Esophagus squamous epithelium (tissue), 5 donors: ENCODE measurements at places on chromosomes 12 and 14.

- no peaks in the 10 kb centered on the region for H3K27me3 ChIP-seq
- H3K4me3 ChIP-seq = no peak overlapping the region
- DNase-seq = no peak
- no peaks in the 10 kb centered on the region for H3K4me1 ChIP-seq
- no peaks in the 10 kb centered on the region for H3K36me3 ChIP-seq
- no peak overlapping the region for H3K27ac ChIP-seq
These were observed 2.0 kb downstream of the CCDC198 start for GRCh38 chr14:57491640-57492039.

DNA sequence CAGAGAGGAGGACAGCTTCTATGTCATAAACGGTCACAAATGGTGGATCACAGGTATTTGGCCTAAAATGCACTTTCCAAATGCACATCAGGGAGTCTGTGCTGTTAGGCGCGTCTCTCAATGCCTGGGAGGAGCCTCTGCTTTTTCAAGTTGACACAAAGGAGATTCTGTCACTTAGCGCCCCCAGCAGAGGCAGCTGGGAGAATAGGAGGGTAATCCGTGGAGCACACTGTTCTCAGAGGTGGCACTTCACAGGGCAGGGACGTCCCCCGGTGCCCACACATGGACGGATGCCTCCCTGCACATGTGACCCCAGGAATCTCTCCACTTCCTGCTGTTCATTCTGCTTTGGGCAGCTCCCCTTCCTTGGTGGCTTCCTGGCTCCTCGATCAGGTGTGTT is 19.4 kb upstream of the ALDH2 start:
- peaks cover 91% of the 10 kb centered on the region for H3K36me3 ChIP-seq
- H3K4me3 ChIP-seq = no peak overlapping the region
- DNase-seq = no peak

DNA sequence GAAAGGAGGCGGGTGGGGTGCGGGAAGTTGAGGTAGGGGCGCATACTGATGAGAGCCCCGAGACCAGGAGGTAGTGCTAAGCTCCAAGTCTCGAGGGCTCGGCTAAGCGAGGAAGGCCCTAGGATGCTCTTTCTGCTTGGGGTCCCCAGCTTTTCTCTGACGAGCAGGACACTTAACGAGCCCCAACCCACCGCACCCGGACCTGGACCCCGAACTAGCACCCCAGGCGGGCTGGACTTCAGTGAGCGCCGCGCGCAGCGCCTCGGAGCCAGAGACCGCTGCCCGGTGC is 4.7 kb upstream of the C1QL4 start:
- no peak for DNase-seq

- peaks cover 10% of the 10 kb centered on the region for H3K27me3 ChIP-seq
- H3K4me3 ChIP-seq = no peak overlapping the region
These were observed 4.0 kb upstream of the DIO3 start for GRCh38 chr14:101557321-101557695.

DNA sequence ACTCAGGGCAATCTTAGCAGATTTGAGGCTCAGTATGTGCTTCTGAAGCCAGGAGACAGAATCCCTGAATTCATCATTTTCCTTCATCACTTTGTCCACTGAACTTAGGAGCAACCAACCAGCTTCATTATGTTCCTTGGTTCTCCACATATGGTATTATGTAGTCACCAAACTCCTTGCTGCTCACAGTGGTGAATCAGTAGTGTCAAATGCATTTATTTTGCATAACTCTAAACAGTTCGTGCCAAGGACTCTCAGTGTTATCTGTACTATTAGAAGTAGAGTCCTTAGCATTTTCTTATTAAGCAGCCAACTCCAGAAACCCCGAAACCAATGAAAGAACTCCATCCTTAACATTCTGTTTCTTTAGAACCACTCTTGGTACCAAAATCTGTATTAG is 466.9 kb upstream of the RGS6 start:
- no peak overlapping the region for H3K4me3 ChIP-seq
- H3K27me3 ChIP-seq = no peaks in the 10 kb centered on the region
- H3K27ac ChIP-seq = no peak overlapping the region

DNA sequence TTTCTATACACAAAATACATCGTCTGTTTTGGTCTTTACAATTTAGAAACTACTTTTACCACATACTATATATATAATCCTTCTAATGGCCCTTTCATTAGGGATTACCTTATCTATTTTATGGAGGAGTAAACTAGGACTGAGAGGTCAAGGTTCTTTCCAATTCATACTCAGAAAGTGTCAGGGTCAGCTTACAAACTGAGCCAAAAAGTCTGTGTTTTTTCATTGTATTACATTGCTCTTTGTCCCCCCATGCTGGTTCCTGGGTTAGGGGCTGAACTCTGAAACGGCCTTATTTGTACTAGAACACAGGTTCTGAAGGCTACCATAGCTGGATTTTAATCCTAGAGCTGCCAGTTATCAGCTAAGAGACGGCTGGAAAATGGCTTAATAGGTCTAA is 368.1 kb downstream of the GRIN2B start:
- H3K27ac ChIP-seq = no peak overlapping the region
- H3K4me1 ChIP-seq = no peaks in the 10 kb centered on the region
- no peak overlapping the region for H3K4me3 ChIP-seq
- H3K36me3 ChIP-seq = no peaks in the 10 kb centered on the region
- no peaks in the 10 kb centered on the region for H3K27me3 ChIP-seq

DNA sequence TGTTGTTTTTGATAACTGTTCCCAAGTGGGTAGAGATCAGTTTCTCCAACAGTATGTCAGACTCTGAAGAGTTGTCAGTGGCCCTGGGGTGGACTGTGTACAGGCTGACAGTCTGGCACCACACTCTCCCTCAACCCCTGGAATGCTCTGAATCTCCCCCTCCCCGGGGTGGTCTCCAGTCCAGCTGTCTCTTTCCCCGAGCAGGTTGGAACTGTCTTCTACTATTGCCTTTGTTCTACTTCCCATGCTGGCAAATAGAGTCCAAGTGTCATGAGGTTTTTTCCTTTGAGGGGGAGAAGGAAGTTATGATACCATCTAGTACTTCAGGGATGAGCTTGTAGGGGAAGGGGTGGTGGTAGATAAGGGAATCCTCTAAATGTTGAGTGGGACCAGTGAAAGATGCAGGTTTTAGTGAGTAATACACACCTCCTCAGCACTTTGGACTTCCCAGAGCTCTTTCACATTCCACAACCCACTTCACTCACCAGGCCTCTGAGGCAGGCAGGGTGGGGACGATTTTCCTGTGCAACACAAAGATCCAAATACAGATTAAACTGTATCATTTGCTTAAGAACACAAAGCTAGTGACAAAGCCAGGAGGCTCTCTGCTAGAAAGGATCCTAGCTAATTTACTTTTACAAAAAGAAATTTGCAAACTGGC is 170.7 kb upstream of the GZMB start:
- no peaks in the 10 kb centered on the region for H3K4me1 ChIP-seq
- H3K36me3 ChIP-seq = no peaks in the 10 kb centered on the region
- no peak overlapping the region for H3K4me3 ChIP-seq
- no peak for DNase-seq
- H3K27ac ChIP-seq = no peak overlapping the region

DNA sequence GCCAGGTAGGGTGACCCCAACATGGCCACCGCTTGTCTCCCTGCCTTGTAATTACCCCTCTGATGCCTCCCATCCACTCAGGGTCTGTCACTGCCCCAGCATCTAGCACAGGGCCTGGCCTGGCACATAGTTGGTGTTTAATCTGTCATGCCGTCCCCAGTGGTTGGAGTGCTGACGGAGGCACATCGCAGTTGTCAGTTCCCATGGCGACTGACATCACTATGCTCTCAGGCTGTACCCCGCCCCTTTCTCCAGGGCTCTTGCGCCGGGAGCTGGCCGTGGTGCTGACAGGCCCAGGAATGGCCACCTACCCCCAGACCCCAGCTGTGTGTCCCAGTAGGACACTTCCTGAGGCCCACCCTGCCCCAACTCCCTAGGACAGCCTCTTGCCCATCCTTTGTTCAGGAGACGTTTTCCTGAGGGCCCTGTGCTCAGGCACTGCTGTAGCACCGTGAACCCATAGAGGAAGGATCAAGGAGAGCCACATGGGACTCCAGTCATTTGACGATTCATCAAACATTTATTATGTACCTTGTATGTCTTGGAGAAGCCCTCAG is 23.0 kb downstream of the FAM222A start:
- H3K27me3 ChIP-seq = peaks cover 62% of the 10 kb centered on the region
- H3K36me3 ChIP-seq = no peaks in the 10 kb centered on the region
- H3K27ac ChIP-seq = no peak overlapping the region
- no peak overlapping the region for H3K4me3 ChIP-seq
- no peak for DNase-seq
- no peaks in the 10 kb centered on the region for H3K4me1 ChIP-seq

GRCh38 chr14:77120771-77121743 is 20.5 kb downstream of the ZDHHC22 start:
- peaks cover 59% of the 10 kb centered on the region for H3K4me1 ChIP-seq
- peak overlapping the region; percentile 75 for H3K27ac ChIP-seq
- H3K36me3 ChIP-seq = no peaks in the 10 kb centered on the region
- no peaks in the 10 kb centered on the region for H3K27me3 ChIP-seq
- H3K4me3 ChIP-seq = no peak overlapping the region
- DNase-seq = no peak

GRCh38 chr14:102878970-102879460 is 43.4 kb upstream of the AMN start:
- H3K4me3 ChIP-seq = no peak overlapping the region
- no peaks in the 10 kb centered on the region for H3K27me3 ChIP-seq
- DNase-seq = no peak

- H3K27ac ChIP-seq = no peak overlapping the region
- H3K4me1 ChIP-seq = no peaks in the 10 kb centered on the region
- H3K36me3 ChIP-seq = no peaks in the 10 kb centered on the region
- DNase-seq = no peak
These were observed 332.5 kb downstream of the MED13L start for GRCh38 chr12:115944837-115945490.

- peaks cover 25% of the 10 kb centered on the region for H3K4me1 ChIP-seq
- no peak overlapping the region for H3K4me3 ChIP-seq
- DNase-seq = no peak
- no peaks in the 10 kb centered on the region for H3K36me3 ChIP-seq
- no peaks in the 10 kb centered on the region for H3K27me3 ChIP-seq
- peak overlapping the region; percentile 23 for H3K27ac ChIP-seq
These were observed 30.6 kb downstream of the ATF7IP start for GRCh38 chr12:14396071-14396470.

DNA sequence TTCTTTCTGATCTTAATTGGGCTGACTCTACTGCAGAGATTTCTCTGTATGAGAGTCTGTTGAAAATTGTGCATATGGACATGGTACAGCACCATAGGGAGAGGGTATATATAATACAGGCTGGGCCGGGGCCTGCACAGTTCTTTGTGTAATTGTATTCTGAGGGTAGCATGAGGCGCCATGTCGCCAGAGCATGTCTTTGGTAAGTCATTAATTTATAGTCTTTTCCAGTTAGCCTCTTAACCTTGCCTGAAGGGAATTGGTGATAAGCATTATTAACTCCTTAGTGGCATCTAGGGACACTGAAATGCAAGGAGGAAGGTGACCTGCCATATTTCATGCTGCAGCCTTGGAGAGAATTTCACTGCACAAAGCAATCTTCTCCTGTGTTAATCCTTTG is 569.9 kb downstream of the TMTC2 start:
- no peak overlapping the region for H3K27ac ChIP-seq
- no peaks in the 10 kb centered on the region for H3K4me1 ChIP-seq
- DNase-seq = no peak
- no peaks in the 10 kb centered on the region for H3K27me3 ChIP-seq
- no peak overlapping the region for H3K4me3 ChIP-seq

- DNase-seq = no peak
- H3K4me3 ChIP-seq = no peak overlapping the region
- H3K27ac ChIP-seq = no peak overlapping the region
- H3K4me1 ChIP-seq = no peaks in the 10 kb centered on the region
- H3K36me3 ChIP-seq = peaks cover 53% of the 10 kb centered on the region
These were observed 58.4 kb upstream of the STAC3 start for GRCh38 chr12:57309420-57309819.
